ENCODE measurements at places on chromosomes 13 and 19. TPM values are rescaled to one million over a fixed set of nuclear protein-coding genes. Genes with fewer than 3 reads are reported as not detected.

The IL11 gene
- polyA plus RNA-seq, result 0.28 TPM

The THSD8 gene
- 1.8 TPM for polyA plus RNA-seq

The IGFLR1 gene
- polyA plus RNA-seq, result 19.8 TPM

The ATP4B gene
- polyA plus RNA-seq, result 0.03 TPM

The SLITRK6 gene
- 0.08 TPM for polyA plus RNA-seq

The PIP5K1C gene
- 18.0 TPM for polyA plus RNA-seq

The RASGRP4 gene
- polyA plus RNA-seq, result 8.2 TPM

The RDH8 gene
- polyA plus RNA-seq, result not detected

The ATP8A2 gene
- polyA plus RNA-seq, result 0.14 TPM

The GTPBP3 gene
- polyA plus RNA-seq, result 18.8 TPM

The ATCAY gene
- not detected for polyA plus RNA-seq

The ADM5 gene
- polyA plus RNA-seq, result 1.0 TPM

The C19orf67 gene
- polyA plus RNA-seq, result not detected

The UPK1A gene
- polyA plus RNA-seq, result 0.05 TPM

The APOC4 gene
- polyA plus RNA-seq, result not detected

The PLEKHA4 gene
- polyA plus RNA-seq, result 20.6 TPM

The MYBPC2 gene
- polyA plus RNA-seq, result 0.15 TPM

The SERPINE3 gene
- polyA plus RNA-seq, result not detected

The SIGLEC9 gene
- polyA plus RNA-seq, result 0.78 TPM

The PTGIR gene
- 7.1 TPM for polyA plus RNA-seq

The LSR gene
- polyA plus RNA-seq, result 92.4 TPM

The IL12RB1 gene
- polyA plus RNA-seq, result 0.31 TPM
